Posterior vena cava (tissue), 2 donors: ENCODE measurements at places on chromosomes 13 and 19. TPM values are rescaled to one million over a fixed set of nuclear protein-coding genes. Genes with fewer than 3 reads are reported as not detected.

NECTIN2 gene
- 59.8 TPM for total RNA-seq

TRPM4 gene
- 36.0 TPM for total RNA-seq

XAB2 gene
- 23.0 TPM for total RNA-seq

ZFR2 gene
- total RNA-seq, result not detected

ZNF229 gene
- 3.4 TPM for total RNA-seq

ZNF776 gene
- 11.1 TPM for total RNA-seq

MRPL4 gene
- total RNA-seq, result 28.2 TPM

MZT1 gene
- 10.1 TPM for total RNA-seq

- DNase-seq, result no peak
These were observed 52.0 kb downstream of the TDRD3 start for GRCh38 chr13:60448907-60449510.

DNA sequence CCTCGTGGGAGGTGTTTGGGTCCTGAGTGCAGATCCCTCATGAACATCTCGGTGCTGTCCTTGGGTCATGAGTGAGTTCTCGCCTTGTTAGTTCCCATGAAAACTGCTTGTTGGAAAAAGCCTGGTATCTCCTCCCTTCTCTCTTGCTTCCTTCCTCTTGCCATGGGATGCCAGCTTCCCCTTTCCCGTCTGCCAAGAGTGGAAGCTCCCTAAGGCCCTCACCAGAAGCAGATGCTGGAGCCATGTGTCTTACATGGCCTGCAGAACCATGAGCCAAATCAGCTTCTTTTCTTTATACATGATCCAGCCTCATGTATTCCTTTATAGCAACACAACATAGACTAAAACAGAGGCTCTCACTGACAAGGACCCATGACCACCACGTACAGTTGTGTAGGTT is 8.2 kb downstream of the ADGRE2 start:
- DNase-seq, result no peak

DNA sequence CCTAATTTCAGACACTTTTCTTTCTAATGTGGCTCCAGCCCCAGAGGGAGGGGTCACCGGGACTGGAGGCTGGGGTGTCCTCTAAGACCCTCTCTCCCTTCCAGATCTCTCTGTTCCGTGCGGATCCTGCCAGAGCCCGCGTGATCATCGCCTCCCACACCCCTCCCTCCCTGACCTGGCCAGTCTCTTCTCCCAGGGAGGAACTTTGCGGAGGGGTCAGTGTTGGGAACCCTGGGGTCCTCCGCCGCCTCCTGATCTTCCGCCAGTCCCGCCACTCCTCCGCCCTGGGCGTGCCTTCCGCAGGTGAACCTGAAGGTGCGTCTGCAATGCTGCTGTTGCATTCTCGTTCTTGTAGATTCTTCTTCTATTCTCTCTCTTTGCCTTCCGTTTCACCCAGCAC is 9.1 kb downstream of the SOX21 start:
- DNase-seq, result no peak

DNA sequence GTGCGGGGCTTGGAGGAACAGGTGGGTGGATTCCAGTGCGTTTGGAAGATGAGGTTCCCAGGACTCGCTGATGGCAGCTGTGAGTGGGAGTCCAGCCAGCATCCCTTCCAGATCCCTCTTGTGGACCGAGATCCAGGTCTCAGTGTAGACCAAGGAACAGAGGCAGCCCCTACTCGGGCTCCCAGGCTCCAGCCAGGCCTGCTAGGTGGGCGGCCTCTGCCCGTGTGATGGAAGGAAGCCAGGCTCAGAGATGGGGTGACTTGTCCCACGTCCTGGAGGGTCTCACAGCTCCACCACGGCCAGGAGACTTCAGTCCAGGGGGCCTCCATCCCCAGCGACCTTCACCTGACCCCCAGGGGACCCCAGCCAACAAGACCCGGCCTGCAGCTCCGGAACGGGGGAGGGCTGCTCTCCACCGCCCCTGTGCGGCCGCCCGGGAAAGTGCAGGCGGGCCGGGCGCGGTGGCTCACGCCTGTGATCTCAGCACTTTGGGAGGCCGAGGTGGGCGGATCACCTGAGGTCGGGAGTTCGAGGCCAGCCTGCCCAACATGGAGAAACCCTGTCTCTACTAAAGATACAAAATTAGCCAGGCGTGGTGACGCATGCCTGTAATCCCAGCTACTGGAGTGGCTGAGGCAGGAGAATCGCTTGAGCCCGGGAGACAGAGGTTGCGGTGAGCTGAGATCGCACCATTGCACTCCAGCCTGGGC is 729 bp upstream of the MADCAM1 start:
- DNase-seq, result no peak

GRCh38 chr19:18898081-18898606 is 2.2 kb upstream of the CERS1 start:
- DNase-seq, result no peak

- no peak for DNase-seq
These were observed 36.5 kb downstream of the TSHZ3 start for GRCh38 chr19:31312677-31313244.

DNA sequence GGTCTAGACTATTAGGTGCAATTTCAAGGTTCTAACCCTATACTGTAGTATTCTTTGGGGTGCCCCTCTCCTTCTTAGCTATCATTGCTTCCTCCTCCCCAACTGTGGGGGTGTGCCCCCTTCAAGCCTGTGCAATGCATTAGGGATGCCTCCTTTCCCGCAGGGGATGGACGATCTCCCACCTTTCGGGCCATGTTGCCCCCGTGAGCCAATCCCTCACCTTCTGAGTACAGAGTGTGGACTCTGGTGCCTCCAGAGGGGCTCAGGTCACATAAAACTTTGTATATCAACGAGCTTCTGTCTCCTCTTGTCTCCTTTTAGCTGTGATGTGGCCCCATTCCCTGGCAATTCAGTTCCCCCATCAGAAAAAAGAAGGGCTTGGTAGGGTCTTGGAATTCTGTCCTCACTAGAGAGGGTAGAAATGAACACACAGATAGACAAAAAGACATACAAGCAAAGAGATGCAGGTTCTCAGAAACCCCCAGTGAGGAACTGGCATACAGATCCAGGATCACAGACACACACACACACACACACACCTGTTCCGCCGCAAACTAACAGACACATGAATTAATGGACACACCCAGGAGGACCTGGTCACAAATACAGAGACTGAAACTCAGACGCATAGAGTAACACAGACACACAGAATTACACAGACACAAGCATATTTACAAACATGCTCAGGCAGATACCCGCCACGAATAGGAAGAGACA is 2.5 kb upstream of the HNRNPUL1 start:
- no peak for DNase-seq

- no peak for DNase-seq
These were observed 26.3 kb downstream of the DNMT1 start for GRCh38 chr19:10168386-10168948.

- no peak for DNase-seq
These were observed 790 bp upstream of the SUGT1 start for GRCh38 chr13:52651897-52652195.

- DNase-seq, result no peak
These were observed 495 bp downstream of the KCNA7 start for GRCh38 chr19:49071860-49072547.

DNA sequence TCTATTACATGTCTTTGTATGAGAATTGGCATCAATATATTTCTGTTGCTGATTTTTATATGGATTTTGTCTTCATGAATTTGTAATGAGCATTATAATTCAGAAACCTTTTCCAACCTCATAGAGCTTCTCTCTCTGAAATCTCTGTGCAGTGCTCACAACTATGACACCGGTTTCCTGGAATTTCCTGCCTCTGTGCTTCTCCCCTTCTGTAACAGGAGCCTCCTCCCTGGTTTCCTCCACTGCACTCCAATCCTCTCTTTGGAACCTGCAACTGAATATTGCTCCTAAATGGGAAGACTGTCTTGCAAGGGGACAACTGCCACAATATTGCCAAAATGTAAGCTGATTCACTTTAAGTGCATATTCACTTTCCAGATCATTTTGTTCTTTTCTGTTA is 1147.9 kb downstream of the UQCRFS1 start:
- DNase-seq, result no peak

- no peak for DNase-seq
These were observed 42.6 kb upstream of the ZNF507 start for GRCh38 chr19:32302778-32303177.

DNA sequence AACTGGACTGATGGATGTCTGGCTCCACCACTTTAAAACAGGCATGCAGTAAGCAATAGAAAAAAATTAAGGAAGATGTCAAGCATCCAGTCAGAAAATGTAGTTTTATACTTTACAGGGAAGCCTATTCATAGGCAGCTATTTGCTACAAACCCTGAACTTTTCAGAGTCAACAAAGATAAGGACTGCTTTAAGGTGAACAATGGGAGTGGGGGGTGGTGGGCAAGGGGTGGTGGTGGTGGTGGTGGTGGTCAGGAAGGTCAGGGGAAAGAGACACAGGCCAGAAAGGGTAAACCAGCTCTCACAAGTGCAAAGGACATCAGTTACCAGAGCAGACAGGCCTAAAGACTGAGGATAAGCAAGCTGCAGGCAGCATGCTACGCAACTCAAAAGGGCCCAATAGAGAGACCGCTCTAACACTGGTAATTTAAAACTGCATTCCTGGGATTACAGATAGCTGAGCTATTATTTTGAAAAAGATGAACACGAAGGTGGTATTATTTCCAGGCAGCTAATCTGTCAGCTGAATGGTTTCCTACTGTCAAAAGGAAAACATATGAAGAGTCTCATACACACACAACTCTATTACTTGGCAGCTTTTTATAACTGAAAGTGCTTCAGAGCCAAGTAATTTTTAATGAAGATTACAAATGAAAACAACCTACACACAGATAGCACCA is 14.8 kb downstream of the BRD4 start:
- DNase-seq, result no peak

DNA sequence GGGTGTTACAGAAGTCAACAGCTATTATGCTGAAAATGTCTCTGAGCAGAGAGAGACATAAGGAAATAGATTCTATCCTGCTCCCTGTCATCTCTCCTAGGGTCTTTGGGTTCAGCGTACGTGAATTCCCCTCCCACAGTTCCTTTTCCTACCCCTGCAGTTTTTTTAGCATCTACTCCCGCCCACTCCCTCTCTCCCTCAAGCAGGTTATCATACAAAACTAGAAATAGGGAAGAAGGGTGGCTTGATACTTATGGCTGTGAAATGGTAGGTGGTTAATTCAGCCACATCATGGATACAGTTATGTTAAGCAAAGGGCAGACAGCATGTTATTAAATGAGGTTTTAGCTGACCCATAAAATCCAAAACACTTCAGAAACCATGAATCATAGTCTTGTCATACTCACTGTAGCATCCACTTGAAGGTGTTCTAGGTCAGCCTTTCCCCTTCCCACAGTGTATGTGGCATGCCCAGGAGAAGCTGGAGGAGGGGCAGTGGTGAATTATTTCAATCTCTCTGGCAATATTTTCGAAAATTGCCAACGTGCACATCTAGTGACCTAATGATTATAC is 236.8 kb upstream of the SERP2 start:
- DNase-seq, result no peak

- no peak for DNase-seq
These were observed 12.0 kb downstream of the KASH5 start for GRCh38 chr19:49400029-49400428.

GRCh38 chr13:25165663-25166062 is 6.4 kb downstream of the AMER2 start:
- no peak for DNase-seq

GRCh38 chr13:28631801-28632200 is 27.1 kb upstream of the POMP start:
- no peak for DNase-seq

DNA sequence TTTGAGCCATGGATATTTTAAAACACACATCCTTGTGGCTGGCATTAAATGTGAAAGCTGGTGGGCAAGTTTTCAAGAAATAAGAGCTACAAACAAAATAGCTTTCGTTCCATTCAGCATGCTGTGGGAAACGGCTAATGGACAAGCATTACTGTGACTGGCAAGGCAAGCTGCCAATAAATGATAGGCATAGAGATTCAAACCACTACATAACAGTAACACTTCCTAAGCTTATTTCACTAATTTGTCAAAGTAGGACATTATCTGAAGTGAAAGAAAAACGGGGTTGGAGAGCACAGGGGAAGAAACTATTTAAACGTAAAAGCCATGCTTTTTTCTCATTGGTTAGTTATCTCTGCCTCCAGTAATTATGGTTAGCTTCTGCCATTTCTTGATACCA is 26.0 kb downstream of the OBI1 start:
- no peak for DNase-seq

GRCh38 chr19:35208121-35208520 is 20.4 kb downstream of the FAM187B start:
- DNase-seq, result no peak

- no peak for DNase-seq
These were observed 20.4 kb downstream of the NOSIP start for GRCh38 chr19:49559928-49560327.

DNA sequence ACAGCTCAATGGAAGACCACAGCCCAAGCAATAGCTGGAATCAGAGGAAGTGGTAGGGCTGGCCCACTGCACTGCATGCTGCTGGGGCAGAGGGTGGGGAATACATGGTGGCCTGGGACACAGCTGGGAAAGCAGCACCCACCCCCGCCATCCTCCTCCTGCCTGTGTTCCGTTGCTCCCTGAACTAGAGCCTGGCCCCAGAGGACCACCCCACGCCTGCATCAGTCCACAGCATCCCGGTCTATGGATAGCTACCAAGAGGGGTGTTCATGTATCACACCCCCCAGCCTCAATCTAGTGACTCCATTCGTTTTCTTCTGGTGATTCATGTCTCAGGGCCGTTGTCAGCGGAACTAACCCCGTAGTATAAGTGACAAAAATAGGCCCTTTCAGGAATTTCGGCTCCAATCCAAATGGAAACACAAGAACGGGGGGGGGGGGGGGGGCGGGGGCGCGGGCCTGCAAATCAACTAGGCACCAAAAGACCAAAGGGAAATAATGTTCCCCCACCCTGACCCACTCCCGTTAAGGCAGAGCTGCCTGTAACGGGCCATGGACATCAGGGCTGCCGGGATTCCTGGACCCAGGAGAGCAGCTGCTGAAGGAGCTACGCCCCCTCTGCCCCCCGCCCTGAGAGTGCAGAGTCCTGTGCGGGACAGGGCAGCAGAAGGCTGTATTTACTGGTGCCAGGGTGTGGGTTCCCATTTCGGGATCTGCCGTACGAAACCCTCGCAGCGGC is 18.9 kb upstream of the EPHX3 start:
- DNase-seq, result no peak

DNA sequence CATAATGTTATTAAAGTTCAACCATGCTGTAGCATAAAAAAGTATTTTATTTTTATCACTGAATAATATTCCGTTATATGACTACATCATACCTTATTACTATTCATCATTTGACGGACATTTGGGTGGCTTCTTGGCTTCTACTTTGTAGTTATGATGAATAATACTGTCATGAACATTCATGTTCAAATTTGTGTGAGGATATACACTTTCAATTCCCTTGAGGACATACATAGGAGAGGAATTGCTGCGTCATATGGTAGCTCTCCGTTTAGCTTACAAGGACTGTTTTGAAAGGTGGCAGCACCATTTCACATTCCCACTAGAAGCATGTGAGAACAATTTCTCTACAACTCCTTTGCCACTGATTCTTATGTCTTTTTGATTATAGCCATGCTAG is 910.8 kb upstream of the MIR17HG start:
- DNase-seq, result no peak

GRCh38 chr19:19900139-19900728 is 512 bp upstream of the ZNF93 start:
- no peak for DNase-seq
